A172 (cell line): ENCODE measurements at places on chromosomes 7 and 10. TPM values are rescaled to one million over a fixed set of nuclear protein-coding genes. Genes with fewer than 3 reads are reported as not detected.

PVRIG gene
- total RNA-seq = not detected in 2 replicates

TEX47 gene
- total RNA-seq = not detected in 2 replicates

SPDYE3 gene
- not detected in 2 replicates for total RNA-seq

CRHR2 gene
- total RNA-seq = not detected in 2 replicates

- DNase-seq = peak; percentile 73
Measured at GRCh38 chr7:66326501-66327215, 121.5 kb downstream of the TPST1 start.

- no peak for DNase-seq
Measured at GRCh38 chr10:30758338-30758737, 128.8 kb upstream of the LYZL2 start.

DNA sequence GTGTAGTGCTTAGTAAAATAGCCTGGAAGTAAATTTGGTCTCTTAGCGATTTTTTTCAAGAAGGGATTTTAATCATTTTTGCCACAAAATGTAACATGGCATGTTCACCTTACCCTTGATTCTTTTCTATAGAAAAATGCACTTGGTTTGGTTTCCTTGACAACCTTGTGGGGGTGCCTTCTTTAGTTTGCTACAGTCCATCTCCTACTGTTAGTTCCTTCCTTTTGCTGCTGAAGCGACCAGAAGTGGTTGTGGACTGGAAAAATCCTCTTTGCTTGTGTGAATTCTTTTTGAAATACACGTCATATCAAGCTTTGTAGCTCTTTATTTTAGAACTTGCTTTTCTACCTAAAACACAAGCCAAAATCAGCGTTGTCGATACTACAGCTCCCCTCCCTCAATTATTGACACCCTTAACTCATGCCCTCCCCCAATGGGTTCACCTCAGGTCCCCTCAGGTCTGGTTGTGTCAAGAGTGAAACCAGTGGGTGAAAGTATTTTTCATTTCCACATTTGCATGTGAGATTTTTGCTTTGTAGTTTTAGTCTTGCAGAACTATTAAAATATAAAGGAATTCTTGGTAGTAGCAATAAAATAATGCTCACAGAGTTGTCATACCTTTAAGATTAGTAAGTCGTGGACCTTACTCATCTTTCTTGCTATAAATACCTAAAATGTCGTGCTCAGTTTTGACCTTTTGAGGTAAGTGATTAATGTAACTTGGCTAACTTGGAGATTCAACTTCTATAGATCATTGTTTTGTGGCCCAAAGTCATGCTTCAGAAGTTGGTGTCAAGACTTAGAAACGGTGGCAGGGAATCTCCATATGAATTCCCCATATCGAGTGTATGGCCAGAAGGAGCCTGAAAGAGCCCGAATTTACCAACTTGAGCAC lies 1.5 kb downstream of the ACTR3B start:
- DNase-seq = peak; percentile 48

DNA sequence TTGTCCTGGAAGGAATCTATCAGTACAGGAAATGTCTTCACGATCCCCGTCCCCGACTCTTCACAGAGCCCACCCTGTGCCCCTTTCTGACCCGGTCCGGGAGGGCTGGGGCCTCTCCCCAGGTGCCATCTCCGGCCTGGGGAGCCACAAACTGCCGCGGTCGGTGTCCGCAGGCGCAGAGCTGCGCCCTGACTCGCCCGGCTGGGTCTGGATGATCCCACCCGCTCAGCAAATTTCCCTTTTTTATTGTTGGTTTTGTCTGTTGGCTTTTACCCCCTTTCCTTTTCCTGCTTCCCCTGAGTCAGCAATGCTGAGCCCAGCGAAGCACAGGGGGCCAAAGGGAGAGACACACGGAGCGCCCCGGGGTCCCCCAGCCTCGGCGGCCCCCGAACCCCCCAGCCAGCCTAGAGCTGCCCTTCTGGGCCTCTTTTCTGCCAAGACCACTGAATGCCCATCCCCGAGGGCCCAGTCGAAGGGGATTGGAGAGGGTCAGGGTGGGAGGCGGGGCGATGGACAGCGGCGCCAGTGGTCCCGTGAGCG lies 30.9 kb downstream of the LEP start:
- DNase-seq = no peak
